ENCODE measurements at places on chromosomes 3 and 15.

DNA sequence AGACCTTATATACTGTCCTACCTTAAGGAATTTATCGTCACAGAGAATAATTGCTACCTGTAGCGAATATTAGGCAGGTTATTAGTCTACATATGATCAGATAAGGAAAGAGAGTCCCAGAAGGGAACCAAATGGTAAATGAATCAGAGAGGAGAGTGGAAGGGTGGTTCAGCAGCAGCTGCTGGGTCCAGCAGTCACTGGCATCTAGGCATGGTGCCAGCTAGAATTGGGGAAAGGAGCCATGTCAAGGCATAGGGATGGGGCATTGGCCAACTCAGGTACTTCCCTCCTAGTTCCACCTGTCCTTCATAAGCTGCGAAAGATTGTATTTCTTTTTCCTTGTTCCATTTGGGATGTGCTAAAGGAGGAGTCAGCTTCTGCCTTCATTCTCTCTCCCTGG lies 23.4 kb downstream of the HACD3 start:
- no peak for DNase-seq

DNA sequence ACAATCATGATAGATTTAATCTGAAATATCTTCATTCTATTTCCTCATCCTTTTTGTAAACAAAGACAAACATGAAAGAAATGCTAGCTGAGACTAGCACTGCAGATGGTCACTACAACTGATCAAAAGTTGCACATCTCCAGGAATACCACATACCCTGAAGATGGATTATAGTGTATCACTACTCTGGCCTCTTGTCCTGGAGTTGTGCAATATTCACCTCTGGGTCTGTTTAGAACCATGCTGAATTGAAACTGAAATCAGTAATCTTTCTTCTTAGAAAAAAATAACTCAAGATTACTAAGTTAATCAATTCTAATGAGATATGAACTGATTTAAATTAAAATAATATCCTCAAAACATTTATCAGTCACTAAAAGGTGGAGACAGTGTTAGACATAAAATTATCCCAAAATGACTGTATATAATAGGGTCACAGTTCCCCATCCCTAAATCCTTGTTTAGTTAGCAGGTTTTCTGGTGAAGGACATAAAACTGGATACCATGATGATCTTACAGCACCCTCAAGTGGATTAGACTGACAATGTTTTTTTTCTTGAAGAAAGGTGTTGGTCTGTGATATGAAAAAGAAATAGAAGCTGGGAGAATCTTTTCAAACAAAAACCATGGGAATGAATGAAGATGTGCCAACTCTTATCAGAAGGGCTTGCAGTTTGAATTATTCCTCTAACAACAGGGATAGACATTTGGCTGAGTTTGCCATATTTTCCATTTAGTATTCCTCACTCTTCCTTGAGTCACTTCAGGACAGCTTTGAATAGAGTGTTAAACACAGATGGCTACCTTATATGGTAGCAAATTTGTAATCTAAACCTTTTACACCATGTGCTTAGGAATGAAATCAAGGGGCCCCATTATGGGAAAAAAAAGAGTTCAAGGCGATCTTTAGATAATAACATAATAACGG lies 7.1 kb upstream of the TTC14 start:
- peak; percentile 11 for DNase-seq

GRCh38 chr3:55630921-55631299 lies 143.8 kb upstream of the WNT5A start:
- DNase-seq, result no peak

GRCh38 chr3:98726084-98726483 lies 37.1 kb upstream of the ST3GAL6 start:
- no peak for DNase-seq
